DMS153 (cell line): ENCODE measurements at places on chromosomes 5 and 9.

- no peak for DNase-seq
These were observed 23.3 kb upstream of the NDUFB6 start for GRCh38 chr9:32596096-32596865.

DNA sequence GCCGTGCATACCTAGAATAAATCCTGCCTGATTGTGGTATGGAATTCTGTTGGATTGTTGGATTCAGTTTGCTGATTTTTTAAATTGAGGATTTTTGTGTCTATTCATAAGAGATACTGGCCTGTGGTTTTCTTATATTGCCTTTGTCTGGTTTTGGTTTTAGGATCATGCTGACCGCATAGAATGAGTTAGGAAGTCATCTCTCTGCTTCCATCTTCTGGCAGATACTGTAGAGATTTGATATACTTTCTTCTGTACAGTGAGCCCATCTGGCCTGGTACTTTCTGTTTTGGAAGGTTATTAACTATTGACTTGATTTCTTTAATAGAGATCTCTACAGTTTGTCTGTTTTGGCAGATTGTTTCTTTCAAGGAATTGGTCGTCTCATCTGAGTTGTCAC is 14.7 kb downstream of the CEP72 start:
- no peak for DNase-seq

- no peak for DNase-seq
These were observed 939.4 kb upstream of the DMAC1 start for GRCh38 chr9:8738945-8739344.

- DNase-seq, result no peak
These were observed 9.4 kb upstream of the SLC6A7 start for GRCh38 chr5:150180241-150181026.

DNA sequence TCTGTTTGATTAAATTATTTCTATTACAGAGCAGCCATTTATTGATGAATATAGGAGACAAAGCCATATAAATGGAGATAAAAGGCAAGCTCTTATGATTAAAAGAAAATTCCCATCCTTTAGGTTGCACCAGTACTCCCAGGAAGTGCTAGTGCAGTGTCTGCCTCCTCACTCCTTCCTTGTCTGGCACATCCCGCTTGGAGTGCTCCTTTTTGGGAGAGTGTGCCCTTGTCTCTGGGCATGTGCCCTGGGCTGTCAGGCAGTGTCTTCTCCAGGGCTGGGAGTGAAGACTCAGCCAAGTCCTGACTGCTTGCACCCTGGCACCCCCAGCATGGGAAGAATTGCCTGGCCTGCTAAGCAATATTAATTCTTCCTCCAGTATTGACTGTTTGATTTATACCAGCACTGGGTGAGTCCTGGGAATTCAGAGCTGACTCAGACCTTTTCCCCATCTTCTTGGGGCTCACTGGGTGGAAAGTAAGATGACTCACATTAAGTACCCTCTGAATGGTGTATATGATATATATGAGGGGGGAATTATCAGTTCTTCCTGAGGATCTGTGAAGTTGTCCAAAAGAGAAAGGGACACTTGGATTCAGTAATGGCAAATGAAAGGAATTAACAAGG is 62.1 kb downstream of the ZSWIM6 start:
- no peak for DNase-seq

DNA sequence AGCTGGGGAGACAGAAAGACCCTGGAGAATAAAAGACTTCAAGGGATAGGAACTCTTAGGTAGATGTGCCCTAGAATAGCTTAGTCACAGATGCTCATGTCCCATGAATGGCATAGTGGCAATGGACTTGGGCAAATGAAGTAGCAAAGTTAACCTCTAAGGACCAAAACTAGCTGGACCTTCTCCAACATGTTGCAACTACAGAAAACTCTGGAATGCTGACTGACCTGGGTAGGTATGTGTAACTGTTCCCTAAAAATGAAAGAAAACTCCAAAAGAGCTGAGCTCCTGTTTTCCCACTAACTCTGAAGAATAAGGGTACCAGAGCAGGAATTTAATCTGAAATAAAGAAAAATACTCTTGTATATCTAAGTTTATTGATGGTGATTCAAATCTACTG is 12.5 kb upstream of the LPAR1 start:
- no peak for DNase-seq

DNA sequence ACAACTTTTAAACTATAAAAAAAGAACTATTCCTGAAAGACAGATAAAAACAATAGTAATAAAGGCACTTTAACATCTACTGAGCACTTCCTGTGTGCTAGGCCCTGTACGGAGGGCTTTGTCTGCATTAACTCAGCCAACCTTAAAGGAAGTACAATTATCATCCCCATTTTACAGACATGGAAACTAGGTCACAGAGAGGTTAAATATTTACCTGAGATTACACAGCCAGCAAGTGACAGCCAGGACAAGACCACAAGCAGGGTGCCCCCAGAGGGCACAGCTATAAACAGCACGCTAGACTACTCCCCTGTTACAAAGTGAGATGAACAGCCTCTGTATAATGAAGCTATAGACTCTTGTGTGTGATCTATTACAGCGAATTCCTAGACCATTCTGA is 25.5 kb downstream of the DDX31 start:
- DNase-seq, result no peak

- no peak for DNase-seq
These were observed 297.0 kb upstream of the CLINT1 start for GRCh38 chr5:158155811-158156505.

GRCh38 chr5:1437876-1438559 is 7.2 kb downstream of the SLC6A3 start:
- DNase-seq, result no peak

GRCh38 chr5:68215208-68215897 is at the start of gene PIK3R1:
PIK3R1 (plus strand) TSS chr5:68215756; CDS start chr5:68226676, 10,920 bp downstream.
- peak; percentile 77 for DNase-seq

DNA sequence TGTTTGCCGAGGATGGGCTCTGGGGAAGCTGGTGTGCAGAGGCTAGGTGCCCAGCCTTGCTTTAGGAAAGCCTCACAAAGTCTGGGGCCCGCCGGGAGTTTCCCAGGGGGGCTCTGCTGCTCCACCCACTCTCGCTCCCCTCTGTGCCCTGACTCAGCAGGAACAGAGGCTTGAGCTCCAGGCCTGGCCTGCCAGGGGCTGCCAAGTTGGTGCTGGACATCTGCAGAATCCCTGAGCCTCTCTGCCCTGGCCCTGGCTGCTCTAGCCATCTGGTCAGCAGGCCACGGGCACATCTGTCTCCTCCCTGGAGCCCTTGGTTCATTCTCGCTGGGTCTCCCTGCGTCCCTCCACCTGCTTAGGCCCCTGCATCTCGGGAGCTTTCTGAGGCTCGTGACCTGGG is 647 bp upstream of the ADAMTSL2 start:
- no peak for DNase-seq

DNA sequence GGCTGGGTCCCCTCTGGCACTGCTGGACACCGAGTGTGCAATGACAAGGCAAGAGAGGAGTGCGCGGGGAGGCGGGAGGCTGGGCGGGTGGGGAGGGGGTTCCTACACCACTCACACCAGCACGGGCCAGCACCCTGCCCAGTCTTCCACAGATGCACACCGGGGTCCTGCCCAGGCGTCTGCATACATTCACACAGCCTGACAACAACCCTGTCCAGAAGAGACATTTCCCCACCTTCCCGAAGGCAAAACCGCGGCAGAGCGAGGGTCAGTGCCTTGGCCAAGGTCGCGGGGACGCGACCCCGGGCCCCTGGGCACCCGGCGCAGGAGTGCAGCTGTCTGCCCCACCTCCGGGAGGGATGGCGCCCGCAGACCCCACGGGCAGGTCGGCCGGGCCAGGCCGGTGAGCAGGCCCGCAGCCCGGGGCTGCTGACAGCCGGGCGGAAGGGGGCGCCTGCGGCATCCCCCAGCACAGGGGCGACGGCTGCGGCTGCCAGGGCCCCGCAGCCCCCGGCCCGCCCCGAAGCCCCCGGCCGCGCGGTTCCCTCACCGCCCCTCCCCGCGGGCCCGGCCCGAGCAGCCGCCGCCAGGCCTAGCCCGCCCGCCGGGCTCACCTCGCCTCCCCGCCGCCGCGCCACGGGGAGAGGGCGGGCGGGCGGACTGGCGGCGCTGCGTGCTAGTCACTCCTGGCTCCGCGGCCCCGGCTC is 496 bp downstream of the MAPK9 start:
- no peak for DNase-seq

- no peak for DNase-seq
These were observed 16.6 kb downstream of the HNRNPH1 start for GRCh38 chr5:179606910-179607159.

GRCh38 chr5:8840237-8840636 is 705.6 kb downstream of the SEMA5A start:
- no peak for DNase-seq
